ENCODE measurements at places on chromosomes 12 and 14.
A peak's percentile ranks its signal among the peaks of the same experiment; 100 is the strongest.

GRCh38 chr12:104990950-104991349, 4.8 kb downstream of the NOPCHAP1 start:
- DNase-seq: no peak

DNA sequence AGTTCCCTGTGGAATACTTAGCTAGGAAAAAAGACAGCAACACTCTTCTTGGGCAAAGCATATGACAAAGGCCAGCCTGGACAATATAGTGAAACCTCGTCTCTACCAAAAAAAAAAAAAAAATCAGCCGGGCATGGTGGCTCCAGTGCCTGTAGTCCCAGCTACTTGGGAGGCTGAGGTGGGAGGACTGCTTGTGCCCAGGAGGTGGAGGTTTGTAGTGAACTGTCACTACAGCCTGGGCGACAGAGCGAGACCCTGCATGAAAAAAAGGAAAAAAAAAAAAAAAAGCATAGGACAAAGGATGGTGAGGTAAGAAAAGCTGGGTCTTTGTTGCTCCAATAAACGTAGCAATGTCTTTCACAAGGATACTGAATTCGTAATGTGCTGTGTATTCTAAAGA, 1.1 kb downstream of the TXNDC16 start:
- DNase-seq: no peak

GRCh38 chr12:106080041-106080790, 58.5 kb downstream of the NUAK1 start:
- no peak for DNase-seq

DNA sequence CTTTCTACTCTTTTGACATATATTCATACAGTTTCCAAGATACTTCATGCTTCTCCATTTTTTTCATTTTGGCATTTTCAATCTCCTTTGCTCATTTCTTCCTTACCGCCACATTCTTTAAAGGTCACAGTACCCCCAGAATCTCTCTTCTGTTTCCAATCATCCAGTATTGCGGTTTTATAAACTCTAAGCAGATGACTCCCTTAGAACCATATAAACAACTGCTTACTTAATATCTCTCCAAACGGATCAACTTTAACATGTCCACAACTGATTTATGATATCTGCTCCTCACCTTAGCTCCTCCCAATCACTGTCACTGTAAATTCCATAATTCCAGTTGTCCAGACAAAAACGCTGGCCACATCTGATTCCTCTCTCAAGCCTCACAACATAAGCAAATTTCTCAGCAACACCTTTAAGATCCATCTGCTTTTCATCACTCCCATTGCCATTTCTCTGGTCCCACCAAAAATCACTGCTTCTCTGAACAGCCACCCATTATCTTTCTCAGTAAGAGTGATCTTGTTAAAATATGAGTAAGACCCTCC, 49.6 kb downstream of the HNRNPC start:
- no peak for DNase-seq

DNA sequence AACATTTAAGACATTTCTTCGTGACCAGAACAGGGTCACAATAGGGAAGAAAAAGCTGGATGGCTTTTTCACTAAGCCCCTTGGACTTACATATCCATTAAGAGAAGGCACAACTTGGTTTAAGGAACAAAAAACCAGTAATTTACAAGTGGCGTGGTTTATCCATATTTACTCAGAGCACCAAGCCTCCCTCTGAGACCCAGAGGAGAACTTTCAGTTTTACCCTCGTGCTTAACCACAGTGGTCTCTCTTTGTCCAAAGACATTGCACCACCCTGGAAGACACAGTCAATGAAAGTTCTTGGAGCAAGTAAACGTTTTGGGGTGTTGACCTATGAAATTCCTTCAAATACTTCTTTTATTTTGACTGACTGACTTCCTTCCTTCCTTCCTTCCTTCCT, 52.5 kb downstream of the SSPN start:
- DNase-seq: no peak

DNA sequence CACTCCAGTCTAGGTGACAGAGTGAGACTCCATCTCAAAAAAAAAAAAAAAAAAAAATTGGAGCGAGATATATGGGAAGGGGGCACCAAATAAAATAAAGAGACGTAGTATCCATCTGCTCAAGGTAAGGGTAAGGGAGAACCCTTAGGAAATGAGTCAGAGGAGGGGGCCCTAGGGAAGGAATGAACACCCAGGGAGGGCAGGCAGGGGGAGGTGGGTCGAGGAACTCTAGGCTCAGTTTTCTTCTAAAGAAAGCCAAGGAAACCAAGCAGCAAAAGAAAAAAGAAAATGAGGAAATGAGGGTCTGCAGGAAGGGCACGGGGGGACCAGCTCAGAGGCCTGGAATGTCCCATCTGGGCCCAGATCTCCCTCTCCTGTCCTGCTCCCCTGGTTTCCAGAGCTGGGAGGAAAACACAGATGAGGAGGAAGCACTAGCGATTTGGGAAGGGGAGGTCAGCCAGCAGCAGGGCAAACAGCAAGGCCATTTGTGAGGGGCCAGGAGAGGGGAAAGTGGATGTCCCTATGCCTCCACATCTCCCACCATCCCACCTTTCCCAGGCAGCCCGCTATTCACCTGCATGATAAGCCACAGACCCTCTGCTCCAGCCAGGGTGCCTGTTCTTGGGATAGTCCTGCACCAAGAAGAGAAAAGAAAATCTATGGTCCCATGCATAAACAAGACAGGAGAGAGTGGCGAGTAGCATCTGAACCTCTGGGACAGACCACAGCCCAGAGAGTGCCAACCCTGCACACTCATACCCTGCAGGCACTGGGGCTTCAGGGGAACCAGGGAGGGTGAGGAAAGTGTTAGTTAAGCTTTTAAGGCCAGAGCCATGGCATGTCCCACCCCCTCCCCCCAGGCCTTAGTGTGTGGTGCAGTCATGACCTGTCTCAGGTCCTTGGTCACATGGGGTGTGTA, 11.9 kb downstream of the SPRYD3 start:
- no peak for DNase-seq

DNA sequence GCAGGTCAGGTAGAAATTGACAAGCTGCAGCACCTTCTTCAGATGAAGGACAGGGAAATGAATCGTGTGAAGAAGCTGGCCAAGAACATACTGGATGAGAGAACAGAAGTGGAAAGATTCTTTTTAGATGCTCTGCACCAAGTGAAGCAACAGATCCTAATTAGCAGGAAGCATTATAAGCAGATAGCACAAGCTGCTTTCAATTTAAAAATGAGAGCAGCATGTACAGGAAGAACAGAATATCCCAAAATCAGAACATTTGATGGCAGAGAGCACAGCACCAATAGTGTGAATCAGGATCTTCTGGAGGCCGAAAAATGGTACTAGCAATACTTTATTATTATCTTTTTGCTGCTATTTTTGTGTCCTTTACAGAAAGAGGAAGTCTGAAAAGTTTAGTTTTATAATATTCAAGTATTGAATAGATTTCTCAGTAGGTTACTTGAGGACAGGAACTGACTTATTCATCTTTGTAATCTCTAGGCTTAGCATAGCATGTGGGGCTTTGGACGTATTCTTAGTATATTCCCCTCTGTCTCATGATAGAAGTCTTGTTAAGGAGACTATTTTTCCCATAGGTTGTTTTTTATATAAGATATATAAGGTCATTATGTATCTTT, 30.8 kb downstream of the BBOF1 start:
- no peak for DNase-seq

DNA sequence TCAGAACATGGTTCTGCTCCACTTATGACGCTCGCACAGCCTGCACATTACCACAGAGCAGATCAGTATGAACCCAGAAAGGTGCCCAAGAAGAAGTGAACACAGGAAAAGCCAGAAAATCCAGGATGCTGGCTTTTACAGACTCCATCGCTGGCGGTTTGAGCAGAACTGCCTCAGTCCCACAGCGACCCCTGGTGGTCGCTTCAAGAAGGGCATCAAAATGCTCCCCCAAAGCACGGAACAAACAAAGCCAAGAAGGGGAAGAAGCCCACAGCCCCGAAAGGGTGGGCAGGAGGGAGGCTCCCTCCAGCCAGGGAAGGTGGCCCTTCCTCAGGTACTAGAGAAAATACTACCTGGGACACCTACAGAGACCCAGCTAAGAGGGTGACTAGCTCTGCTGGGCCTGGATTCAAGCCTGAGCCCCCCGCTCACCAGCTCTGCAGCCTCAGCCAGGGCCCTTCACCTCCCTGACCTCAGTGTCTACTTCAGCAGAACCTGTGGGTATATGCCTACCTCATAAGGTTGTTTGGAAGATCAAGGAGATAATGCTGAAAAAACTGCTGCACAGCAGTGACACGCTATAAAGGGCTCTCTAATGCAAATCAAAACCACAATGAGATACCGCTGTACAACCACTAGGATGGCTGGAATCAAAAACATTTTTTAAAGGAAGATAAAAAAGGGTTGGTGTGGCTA, 98.1 kb downstream of the NCOR2 start:
- DNase-seq: no peak

DNA sequence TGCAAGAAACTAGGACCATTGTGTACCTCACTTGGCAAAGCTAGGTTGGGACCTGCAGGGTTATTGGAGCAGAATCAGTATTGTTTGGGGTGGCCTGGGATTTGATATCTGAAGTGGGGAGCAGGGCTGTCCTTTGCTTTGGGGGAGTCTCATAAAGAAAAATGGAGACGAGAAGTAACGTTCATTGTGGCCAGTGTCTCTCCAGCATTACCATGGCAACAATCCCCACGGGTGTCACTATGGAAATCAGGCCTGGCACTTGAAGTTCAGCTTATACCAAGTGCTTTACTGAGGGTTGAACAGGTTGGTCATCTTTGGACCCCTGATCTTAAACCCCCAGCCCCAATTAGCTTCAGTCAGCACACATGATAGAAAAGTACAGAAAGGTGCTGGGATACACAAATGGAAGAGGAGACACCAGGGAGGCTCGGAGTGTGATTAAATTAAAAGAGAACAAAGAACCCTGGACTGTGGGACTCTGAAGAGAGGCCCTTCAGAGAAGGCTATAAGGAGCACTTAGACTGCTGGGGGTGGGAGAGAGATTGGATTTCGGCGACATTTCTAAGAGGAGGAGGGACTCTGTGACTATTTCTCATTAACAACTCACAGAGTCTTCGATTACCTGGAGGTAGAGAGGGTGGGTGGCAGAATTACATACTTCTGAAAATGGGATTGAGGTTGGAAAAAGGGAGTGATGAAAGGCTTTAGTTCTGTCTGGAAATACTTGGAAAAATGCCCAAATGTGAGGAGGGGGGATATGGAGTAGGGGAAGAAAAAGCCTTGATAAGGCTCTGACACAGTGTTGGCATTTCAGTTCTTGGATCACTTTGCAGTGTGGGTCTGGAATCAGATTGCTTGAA, 3.7 kb downstream of the KIF5A start:
- no peak for DNase-seq

- DNase-seq: no peak
These were observed 34.1 kb downstream of the TMCC3 start for GRCh38 chr12:94616203-94616729.

- no peak for DNase-seq
These were observed 162.9 kb upstream of the PRMT8 start for GRCh38 chr12:3328081-3328480.

GRCh38 chr12:121534495-121535148, 46.2 kb downstream of the KDM2B start:
- DNase-seq: peak; percentile 33

DNA sequence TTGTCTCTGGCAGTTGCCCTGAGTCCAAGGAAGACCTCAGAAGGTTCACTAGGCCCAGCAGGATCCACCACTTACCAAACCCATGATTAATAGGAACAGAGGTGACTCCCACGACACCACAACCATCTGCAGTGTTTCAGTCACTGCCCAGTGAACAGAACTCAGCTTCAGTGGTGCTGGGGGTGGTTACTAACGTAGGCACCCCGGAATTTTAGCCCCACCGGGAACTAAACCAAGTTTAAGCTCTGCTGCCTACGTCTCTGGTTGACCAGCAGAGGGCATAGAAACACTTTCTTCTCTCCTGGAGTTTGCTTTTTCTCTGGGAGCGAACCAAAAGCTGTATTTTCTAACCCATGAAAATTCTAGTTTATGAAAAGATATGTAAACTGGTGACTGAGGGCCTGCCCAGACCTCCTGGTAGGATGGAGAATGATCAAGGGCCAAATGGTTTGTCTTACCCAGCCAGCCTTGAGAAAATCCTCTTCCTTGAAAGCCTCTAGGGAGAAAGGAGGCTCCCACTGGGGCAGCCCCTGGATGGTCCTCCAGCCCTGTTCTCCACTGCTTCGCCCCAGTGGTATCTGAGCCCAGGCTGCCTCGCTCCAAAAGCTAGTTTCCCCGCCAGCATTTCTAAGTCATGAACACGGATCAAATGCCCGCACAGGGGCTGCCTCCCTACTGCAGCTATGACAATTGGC, 379.8 kb downstream of the DPF3 start:
- DNase-seq: no peak

- no peak for DNase-seq
These were observed 25.4 kb downstream of the BATF start for GRCh38 chr14:75547552-75548250.

DNA sequence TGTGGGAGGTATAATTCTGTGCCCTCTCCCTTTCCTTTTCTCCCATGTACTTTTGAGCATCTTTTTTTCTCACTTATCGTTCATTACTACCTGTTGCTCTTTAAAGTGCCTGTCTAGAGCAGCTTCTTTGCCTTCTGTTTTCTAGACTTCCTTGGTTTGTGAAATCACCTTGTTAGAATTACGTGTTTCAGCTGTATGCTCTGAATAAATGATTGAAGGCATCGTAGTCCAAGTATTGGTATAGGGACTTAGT, 1.3 kb downstream of the NEDD1 start:
- DNase-seq: no peak

Measured in activated CD4-positive, alpha-beta T cell treated with anti-CD3 and anti-CD28 coated beads for 24 hours (primary cell).